Stimulated activated CD4-positive, alpha-beta T cell treated with anti-CD3 and anti-CD28 coated beads, Interleukin-12 subunit alpha, Interleukin-12 subunit beta, amount 100 ng/mL, for 48 hours (primary cell): ENCODE measurements at places on chromosomes 5 and 9.
A peak's percentile ranks its signal among the peaks of the same experiment; 100 is the strongest.

- no peak for DNase-seq
These were observed 5.0 kb downstream of the NOP16 start for GRCh38 chr5:176383248-176383905.

DNA sequence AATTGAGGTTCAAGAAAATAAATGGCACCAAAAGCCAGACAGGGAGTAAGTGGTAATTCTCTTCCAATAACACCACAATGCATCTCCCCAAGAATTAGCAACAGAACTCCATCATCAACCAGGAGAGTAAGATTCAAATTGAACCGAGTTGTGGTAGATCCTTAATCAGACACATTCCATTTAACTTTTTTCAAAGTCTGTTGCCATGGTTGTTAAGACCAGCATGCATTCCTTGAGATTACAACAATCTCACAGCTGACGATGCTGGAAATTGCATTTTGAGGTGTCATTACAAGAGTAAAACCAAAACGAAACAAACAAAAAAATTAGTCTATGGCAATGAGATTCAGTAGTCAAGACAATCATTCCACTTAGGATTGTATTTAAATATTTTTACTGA, 78.9 kb upstream of the ZNF462 start:
- DNase-seq: no peak

DNA sequence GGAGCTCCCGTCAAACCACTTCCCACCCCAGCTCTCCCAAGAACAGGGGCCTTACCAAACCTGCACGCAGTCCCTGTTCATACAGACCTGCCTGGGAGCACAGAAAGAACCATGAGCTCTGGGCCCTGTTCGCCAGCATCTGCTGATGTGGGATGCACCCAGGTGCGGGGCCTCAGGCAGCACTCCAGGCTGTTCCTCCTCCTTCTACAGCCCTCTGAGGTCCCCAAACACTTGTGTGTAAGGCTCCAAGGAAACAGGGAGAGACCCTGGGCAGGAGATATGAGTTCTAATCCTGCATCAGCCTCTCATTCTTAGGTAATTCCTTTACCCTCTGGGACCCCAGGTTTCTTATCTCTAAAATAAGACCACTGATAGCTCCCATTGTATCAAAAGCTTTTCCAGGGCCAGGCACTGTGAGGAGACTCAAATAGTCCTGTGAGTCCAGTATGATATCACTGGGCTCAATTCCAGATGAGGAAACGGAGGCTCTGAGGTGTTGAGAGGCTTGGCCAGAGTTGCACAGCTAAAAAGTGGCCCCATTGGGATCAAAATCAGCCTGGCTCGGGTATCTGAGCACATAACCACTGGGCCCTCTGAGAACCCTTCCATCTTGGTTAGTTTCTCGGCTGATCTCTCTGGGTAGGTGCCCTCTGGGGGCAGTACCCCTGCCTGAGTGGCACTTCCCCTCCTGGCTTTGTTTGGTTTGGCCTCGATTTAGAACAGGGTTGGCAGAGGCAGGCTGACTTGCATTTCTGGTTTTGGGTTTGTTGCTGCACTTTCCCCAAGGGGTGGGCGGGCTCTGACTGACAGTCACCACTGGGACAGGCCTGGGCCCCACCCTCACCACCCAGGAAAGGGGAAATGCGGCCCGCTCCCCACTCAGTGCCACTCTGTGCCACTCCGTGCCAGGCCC, 116.8 kb downstream of the RGS3 start:
- peak; percentile 50 for DNase-seq

DNA sequence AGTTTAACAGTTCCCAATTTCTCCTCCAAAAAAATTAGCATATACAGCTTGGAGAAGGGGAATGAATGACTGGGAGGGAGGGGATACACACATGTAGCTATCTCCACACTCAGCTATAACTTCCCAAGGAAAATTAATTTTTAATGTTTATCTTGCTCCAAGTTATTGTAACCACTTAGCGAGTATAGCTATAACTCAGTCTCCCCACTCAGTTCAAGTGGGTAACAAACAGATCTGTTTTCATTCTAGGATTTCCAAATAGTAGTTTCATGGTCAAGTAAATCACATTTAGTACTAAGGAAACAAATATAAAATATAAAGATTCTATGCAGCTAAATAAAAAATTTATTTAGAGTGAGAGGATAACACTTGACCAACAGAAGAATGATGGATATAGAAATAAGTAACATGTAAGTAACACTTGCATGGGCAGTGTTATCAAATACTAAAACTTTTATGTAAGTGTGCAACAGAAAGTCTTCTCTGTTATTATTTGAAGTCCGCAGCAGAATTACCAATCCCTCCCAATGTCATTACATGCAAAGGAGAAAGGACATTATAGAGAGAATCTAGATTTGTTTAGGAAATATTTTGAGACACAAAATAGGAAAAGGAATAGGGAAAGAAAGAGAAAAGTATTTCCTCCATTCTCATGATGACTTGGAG, 10.2 kb upstream of the NFIB start:
- no peak for DNase-seq

GRCh38 chr5:45521067-45521466, 175.1 kb downstream of the HCN1 start:
- no peak for DNase-seq

DNA sequence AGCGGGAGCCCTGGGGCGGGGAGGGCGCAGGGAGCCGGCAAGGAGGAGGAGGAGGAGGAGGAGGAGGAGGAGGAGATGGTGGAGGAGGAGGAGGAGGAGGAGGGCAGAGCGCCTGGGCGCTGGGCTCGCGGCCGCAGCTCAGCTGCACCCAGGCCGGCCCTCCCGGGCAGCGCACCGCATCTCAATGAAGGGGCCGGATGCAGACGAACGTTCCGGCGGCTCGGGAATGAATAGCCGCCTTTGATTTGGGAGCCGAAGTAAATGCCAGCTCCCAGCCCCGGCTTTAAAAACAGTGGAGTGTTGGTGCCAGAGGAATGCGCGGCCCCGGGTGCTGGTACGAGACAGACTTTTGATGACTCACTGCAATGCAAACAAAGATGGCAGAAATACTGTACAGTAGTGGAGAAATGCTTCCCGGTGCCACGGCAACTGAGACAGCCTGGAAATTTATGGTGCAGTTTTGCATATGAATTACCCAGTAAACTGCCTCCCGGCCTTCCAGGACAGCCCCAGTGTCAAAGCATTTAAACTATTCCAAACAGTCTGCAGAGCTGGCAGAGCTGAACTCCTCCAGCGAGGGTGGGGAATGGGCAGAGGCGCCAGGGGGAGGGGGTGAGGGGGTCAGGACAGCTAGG, 43.1 kb downstream of the NACC2 start:
- no peak for DNase-seq

- DNase-seq: no peak
These were observed 319.2 kb downstream of the NSG2 start for GRCh38 chr5:174364676-174365075.

DNA sequence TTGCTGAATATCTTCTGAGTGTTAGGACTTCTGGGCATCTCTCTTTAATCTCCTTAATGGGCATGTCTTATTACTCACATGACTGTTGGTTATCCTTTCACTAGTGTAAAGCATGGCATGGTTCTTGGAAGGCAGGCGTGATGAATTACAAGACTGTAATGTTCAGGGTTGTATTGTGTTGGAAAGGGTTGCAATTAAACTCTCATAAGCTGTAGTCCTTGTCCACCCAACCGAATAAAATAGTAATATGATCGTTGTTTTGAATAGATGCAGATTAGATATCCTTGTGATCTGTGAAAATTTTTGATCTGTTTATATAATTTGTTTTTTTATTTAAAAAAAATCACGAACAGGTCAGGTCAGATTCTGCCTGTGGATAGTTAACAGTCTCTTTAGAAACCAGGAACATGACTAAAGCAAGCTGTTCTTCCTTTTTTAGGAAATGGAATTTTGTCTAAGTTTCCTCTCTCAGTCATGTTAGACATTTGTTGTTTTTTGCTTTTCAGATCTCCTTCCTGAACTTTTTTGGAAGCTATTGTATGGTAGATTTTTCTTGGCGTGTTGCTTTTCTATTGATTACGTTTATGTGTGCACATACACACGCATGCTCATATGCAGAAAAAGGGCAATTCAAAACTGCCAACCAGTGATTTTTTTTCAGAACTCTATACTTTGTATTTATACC, 121.8 kb downstream of the ARHGEF28 start:
- DNase-seq: no peak

DNA sequence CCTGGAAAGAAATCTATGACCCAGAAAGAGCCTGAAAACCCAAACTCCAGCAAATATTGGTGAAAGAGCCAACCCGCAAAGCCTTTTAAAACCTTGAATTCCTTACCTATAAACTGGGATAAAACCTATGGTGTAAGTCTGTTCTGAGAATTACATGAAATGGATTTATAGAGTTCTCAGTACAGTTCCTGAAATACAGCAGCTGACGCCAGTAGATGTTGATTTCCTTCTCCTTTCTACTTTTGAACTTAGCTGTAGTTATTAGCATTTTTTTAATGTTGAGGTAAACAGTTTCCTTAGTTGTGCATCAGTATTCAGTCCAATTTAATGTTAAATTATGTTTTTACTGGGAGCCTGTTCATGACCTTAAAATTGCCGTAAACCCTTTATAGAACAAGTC, 3.7 kb downstream of the SPIN1 start:
- DNase-seq: no peak

DNA sequence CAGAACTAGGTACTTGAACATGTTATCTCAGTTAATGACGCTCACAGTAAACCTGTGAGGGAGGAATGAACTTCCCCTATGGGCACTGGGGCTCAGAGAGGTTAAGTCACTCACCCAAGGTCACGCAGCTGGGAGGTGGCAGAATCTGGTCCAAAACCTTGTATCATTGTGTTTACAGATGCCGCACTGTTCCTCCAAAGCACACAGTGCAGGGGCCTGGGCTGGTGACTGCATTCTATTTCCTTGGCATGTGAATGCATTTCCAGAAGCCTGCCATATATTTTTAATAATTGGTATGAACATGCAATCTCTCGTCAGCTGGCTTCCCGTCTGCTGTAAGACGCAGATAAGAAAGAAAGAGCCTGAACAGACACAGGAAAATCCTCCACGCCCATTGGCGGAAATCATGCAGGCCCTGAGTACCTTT, 77.0 kb upstream of the TBC1D2 start:
- DNase-seq: no peak

DNA sequence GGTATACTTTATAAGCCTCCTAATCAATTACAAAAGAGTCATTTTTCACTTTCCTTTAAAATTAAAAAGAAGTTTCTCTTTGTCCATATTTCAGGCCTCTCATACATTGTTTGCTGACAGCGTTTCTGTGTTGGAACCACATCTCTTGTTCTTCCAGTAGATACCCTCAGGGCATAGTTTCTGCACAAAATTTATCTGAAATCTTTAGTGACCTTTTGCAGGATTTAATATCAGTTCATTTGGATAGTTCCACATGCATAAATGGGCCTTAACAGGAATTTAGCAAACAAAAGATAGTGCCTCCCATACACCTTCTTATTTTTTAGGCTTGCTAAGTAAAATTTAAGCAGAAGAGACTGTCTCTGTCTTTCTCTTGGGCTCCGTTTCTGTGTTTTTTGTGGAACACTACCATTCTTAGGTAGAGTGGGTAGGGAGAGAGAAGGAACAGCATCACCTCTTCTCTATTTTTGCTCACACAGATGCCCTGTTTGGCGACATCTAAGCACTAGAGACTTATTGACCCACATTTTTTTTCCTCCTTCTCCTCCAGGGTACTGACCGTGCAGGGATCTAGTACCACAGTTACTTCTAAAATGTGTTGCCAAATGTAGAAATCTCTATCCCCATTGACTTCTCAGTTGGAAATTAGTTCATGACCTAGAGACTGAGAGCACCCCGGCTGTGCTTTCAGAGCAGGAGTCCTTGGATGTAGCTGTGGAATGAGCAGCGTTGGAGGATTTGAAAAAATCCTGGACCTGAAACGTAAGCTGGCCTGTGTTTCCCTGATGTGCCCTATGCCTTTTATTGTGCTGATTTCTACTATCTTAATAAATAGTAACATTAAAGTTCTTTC, 22.1 kb downstream of the ARHGAP26 start:
- no peak for DNase-seq

- no peak for DNase-seq
These were observed 83.2 kb upstream of the TAS2R1 start for GRCh38 chr5:9713356-9713755.

DNA sequence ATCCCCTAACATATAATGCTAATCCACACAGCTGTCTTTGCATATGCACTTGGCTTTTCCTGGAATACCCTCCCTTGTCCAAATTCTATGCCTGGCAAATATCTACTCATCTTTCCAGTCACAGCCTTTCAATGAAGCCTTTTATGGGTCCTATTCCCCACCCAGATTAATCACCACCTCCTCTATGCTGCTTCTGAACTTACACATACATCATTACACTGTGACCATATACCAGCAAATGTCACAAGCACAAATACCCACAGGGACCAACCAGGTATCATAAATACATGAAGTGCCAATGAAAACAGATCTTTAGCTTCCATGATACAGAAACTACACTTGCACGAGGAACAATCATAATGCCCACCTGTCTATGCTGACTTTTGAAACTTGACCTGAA, 22.3 kb downstream of the LPAR1 start:
- no peak for DNase-seq

DNA sequence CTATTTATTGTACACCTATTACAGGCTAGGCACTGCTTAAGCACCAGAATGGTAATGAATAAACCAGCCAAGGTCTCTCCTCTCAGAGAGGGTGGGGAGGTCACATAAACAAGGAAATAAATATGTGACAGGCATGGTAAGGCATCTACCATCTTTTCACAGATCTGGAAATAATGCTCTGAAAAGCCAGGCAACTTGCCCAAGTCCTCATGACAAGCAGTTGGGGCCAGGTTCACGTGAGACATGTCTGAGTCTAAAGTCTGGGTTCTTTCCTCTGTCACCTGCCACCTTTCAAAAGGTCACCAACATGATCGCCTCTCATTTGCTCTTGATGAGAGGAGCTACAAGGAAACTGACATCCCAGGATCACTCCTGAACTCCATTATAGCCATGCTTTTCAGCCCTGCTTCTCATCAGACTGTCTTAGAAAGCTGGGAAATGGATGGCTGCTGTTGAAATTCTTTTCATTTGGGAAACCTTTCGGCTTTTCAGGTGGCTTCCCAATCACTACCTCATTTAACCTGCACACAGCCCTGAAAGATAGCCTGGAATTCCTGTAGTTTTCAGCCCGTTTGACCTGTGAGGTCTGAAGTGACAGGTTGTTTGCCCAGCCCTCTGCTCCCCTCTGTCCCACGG, 123.1 kb downstream of the CRB2 start:
- no peak for DNase-seq

DNA sequence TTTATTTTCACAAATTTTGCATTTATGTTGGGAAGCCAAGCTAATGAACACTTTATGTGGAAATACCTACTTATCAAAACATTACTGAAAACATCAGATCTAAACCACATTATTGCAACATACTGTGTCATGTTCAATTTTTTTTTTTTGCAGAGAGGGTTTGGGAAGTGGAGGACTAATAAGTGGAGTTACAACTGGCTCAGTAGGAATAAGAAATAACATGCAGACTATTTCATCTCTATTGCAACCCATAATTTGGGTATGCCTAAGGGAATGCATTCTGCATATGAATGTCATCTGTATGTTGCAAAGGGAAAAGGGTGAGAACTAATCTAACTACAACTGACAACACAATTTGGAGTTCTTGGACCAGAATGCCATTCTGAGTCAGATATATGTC, 41.8 kb downstream of the APC start:
- no peak for DNase-seq

GRCh38 chr9:128383007-128383753, 12.0 kb downstream of the URM1 start:
- no peak for DNase-seq
